ENCODE measurements at places on chromosomes 13 and 19. TPM values are rescaled to one million over a fixed set of nuclear protein-coding genes. Genes with fewer than 3 reads are reported as not detected.

Gene NDUFB7
- total RNA-seq: 292 TPM

Gene DIRAS1
- 1.2 TPM for total RNA-seq

Gene ZNF14
- total RNA-seq: 2.1 TPM

Gene CNN1
- total RNA-seq: 31.4 TPM

Gene ZNF560
- total RNA-seq: 0.10 TPM

Gene ZNF793
- 6.0 TPM for total RNA-seq

Gene PSG7
- total RNA-seq: 0.05 TPM

Gene ADM5
- 0.34 TPM for total RNA-seq

Gene NCCRP1
- total RNA-seq: not detected

Gene ZNF549
- 7.5 TPM for total RNA-seq

Gene COG3
- total RNA-seq: 16.3 TPM

Gene SRRM5
- 0.05 TPM for total RNA-seq

Gene CA11
- 5.1 TPM for total RNA-seq

Gene MYPOP
- 1.0 TPM for total RNA-seq

Gene KLK14
- not detected for total RNA-seq

Gene TMEM272
- not detected for total RNA-seq

Gene ADGRE3
- total RNA-seq: not detected

Gene TNFSF9
- total RNA-seq: 16.3 TPM

Gene ZNF880
- 17.0 TPM for total RNA-seq

Gene TEKTIP1
- not detected for total RNA-seq

Gene SLC5A5
- not detected for total RNA-seq

Measured in M059J (cell line).